ENCODE measurements at places on chromosomes 12 and 14. TPM values are rescaled to one million over a fixed set of nuclear protein-coding genes. Genes with fewer than 3 reads are reported as not detected.

LRRK2 gene
- total RNA-seq, result 60.2 TPM

TAS2R8 gene
- not detected for total RNA-seq

OR6J1 gene
- total RNA-seq, result not detected

INF2 gene
- total RNA-seq, result 94.2 TPM

PPP4R4 gene
- total RNA-seq, result not detected

MAP1LC3B2 gene
- total RNA-seq, result 1.0 TPM

DDX23 gene
- total RNA-seq, result 156 TPM

CCDC196 gene
- total RNA-seq, result not detected

COX8C gene
- total RNA-seq, result not detected

RHEBL1 gene
- 3.0 TPM for total RNA-seq

Measured in B cell (primary cell).